Muscle of arm (tissue), 14 donors: ENCODE measurements at places on chromosomes 5 and 9.

- no peak for DNase-seq
These were observed 159.5 kb upstream of the SLC28A3 start for GRCh38 chr9:84499969-84500582.

DNA sequence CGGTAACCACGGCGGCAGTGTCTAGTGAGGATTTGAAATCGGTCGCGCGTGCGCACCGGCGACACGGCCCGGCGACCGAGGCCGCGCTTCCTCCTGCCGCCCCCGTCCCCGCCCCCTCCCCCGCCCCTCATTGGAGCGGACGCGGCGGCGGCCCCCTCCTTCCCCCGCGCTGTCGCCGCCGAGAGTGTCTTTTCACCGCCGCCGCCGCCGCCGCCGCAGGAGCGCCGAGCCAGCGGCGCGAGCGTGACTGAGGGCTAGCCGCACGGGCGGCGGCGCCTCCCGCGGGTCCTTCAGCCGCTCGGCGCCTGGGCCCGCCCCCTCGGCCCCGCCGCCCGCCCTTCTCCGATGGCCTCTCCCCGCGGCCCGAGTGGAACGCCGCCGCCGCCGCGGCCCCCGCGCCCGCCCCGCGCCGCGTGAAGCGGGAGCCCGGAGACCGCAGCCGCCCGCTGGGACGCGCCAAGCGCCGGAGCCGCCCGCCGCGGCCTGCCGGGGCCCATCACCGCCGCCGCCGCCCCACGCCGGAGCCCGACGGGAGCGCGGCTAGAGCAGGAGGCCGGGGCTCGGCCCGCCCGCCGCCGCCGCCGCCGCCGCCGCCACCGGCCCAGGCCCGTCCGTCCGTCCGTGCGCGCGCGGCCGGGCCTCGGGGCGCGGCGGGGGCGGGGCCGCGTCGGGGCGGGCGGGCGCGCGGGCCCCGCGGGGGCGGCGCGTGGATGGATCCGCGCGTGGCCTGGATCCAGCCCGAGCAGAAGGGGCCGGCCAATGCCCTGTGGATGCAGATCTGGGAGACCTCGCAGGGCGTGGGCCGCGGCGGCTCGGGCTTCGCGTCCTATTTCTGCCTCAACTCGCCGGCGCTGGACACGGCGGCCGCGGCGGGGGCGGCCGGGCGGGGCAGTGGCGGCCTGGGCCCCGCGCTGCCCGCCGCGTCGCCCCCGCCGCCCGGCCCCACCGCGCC lies at the start of gene TENT4A:
Gene TENT4A, plus strand, starts transcription at position 159 of the 952 bp plus-strand sequence. Its CDS starts 552 bp downstream, at position 711.
- no peak for DNase-seq

GRCh38 chr5:83837265-83837907 lies 116.7 kb upstream of the HAPLN1 start:
- DNase-seq, result no peak

DNA sequence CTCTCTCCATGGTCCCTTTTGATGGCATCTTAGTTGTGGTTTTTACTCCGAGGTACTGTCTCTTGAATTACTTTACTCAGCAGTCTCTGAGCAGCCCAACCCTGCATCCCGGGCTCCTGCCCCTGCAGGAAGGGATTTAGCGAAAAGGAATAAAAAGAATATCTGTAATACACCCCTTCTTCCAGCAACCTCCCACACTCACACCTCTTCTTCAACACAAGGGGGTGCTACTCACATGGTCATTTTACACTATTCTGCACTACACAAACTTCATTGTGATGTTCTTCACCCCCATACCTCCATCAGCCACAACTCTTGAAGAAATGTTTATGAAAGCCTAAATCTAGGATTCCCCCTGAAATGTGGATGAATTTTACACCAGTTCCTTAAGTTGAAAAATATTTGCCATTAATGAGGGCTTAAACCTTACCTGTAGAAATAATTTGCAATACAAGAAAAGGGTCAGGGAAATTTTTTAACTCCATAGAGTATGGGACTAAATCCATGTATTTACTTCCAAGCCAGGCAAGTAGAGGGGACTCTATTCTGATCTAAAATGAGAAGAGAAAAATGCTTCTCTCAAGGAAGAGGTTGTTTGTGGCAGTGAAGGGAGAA lies 26.0 kb downstream of the TPD52L3 start:
- DNase-seq, result peak; percentile 52

DNA sequence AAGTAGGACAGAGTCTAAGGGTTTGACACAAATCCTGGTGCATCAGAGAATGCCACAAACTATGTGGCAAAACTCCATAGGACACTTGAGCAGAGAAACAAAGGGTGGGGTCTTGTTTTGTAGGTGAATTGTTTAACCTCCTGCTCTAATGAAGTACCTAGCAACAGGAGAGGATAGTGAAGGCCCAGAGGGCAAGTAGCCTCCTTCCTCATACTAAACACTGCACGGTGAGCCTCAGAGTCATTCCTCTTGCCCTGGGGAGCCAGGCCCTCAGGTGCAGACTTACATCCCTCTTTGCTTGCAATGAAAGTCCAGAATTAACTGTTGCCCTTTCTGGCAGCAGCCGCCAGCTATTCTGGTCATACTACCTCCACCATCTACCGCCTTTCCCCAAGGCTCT lies 166.1 kb downstream of the DROSHA start:
- DNase-seq, result no peak

DNA sequence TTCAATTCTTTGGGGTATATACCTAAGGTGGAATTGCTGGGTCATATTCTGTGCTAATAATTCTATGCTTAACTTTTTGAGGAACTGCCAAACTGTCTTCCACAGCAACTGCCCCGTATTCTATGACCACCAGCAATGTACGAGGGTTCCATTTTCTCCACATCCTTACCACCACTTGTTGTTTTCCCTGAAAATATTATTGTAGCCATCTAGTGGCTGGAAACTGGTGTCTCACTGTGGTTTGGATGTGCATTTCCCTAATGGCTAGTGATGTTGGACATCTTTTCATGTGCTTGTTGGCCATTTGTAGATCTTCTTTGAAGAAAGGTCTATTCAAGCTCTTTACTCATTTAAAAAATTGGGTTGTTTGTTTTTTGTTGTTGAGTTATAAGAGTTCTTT lies 30.7 kb downstream of the MSX2 start:
- no peak for DNase-seq

DNA sequence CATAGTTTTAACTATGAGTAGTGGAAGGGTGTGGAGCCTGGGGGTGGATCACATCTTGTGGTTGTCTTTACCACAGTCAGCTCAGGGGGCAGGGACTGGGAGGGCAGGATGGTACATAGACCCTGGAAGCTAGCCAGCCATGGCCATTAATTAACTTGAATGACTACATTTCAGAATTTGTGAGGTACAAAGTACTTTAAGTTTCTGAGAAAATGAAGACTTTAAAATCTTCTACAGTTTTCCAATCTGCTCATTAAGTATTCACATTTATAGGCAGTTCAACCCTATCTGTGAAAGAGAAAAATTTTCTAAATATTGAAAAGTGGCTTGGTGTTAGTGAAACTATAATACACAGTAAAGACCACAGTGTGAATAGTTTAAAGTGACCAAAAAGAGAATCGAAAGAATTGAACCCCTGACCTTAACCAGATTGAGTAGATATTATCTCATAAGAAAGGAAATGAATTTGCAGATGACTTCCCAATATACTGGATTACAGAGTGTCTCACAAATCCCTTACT lies 234.2 kb upstream of the MEF2C start:
- no peak for DNase-seq

DNA sequence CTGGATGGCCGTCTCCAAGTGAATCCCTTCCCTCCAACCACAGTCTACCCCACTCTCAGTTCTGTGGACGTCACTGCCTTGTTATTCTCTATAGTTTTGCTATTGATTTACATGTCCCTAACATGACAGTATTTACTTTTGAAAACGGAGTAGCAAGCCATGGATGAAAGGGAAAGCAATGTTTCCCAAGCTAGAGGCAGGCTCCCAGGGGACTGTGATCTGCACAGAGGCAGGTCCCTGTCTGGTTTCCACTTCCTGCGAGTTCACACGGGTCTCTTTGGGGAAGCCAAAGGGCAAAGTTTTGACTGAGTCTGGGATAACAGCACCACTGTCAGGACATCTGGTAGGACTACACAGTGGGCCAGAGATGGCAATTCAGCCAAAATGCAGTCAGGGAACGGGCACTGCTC lies 12.7 kb downstream of the C9orf153 start:
- no peak for DNase-seq

- no peak for DNase-seq
These were observed 2244.0 kb upstream of the ACO1 start for GRCh38 chr9:30140407-30140806.

DNA sequence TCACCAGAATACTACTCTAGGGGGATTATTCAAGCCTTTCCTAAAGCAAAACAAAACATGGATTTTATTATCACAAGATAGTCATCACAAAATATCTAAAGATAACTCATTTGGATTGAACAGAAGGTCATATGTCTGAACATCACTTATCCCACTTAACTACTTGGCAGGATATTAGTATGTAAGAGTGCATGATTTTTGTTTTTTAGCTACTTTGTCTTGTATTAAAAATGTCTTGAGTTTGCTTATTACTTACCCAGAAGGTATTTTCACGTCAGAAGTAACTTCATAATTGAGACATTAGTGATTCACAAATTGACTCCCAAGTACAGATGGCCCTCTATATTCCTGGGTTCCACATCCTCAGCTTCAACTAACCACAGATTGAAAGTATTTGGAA lies 113.8 kb downstream of the TLE4 start:
- no peak for DNase-seq

GRCh38 chr5:132459031-132459982 lies 31.3 kb downstream of the IRF1 start:
- DNase-seq, result no peak

DNA sequence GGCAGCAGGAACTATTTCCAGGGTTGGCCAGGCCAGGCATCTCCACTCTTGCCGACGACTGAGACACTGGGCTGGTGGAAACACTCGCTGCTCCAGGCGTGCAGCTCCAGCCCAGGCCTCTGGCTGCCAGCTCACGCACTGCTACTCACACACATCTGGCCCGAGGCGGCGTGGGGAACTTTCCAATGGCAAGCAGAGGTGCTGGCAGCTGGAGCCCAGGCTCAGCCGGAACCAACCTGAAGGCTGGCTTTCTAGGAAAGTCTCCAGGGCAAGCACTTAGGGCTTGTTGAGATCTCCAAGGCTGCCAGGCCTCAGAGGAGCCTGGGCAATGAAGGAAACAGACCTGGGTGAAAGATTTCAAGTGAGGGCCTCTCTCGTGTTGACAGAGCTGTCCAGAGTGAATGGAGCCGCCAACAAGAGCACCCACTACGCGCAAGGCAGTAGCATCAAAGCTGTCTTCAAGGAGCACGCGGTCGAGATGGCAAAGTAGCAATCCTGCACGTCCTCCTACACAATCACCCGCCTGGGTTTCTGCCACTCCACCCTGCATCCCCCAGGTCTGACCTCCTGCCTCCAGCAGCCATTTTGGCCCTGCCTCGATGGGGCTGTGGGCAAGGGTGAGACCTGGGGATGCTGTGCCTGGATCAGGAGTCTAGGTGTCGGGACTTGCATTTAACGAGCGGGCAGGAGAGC lies 14.4 kb downstream of the SH3PXD2B start:
- DNase-seq, result peak; percentile 70

DNA sequence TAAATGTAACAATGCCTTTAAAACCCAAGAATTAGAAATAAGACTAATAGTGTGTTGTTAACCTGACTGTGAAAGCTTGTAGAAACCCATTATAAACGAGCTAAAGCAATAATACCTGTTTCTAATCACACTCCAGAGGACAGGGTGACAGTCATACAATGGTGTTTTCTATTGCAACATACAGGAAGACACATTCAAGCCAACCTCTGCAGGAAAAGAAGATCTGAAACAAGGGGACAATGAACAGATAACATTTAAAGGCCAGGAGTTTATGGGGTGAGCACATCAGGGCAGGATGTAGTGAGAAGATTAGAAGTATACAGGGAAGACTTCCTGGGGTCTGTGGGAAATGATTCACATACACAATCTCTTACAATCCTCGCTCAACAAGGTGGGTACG lies 13.8 kb downstream of the BARHL1 start:
- no peak for DNase-seq

DNA sequence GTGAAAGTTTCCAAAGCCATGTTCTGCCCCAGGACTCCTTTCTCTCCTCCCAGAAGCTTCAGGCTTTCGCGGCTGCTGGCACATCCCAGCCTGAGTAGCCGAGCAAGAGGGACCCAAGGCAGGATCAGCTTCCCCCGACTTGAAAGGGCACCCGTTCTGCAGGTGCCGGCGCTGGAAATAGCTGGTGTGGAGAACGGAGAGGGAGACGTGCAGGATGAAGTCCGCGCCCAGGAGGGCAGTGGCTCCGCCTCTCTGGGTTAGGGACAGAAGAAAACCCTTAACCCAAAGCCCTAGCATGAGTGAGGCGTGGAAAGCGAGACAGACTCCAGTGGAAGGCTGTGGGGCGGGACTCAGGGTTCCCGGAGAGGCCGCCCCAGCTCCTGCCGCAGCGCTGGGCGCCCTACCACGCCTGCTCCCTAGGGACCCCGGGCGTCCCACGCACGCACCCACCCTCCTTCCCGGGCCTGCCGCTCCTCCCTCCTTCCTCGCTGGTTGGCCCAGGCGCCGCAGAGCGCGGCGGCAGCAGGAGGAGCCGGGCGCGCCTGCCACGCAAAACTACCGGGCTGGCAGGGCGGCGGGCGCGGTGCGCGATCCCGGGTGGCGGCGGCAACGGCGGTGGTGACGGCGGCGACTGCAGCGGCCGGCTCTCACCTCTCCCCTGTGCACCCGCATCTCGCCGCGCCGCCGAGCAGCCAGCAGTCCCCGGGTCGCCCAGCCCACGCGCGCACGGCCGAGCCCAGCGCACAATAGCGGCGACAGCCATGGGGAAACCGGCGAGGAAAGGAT lies at the start of gene SLC1A1:
Gene SLC1A1, plus strand, starts transcription at position 550 of the 786 bp plus-strand sequence. Its CDS starts 212 bp downstream, at position 762.
- DNase-seq, result peak; percentile 28

- DNase-seq, result no peak
These were observed 18.3 kb downstream of the ACTL7B start for GRCh38 chr9:108837530-108837929.

DNA sequence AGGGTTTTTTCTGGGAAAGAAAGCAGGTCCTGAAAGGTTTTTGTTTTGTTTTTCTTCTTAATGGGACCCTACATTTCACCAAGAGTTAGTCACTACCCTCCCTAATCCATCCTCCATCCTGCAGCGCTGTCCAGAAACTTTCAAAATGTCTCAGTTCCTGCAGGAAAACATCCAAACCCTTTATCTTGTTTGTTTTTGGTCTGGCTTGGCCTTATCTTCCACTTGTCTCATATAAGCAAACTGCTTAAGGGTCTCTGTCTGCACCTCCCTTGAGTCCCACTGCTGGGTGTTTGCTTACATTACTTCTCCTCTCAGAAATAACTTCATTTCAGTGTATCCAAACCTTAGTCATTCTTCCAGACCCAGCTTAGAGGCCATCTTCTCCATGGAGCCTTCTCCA lies 11.0 kb upstream of the TRAF1 start:
- peak; percentile 26 for DNase-seq

DNA sequence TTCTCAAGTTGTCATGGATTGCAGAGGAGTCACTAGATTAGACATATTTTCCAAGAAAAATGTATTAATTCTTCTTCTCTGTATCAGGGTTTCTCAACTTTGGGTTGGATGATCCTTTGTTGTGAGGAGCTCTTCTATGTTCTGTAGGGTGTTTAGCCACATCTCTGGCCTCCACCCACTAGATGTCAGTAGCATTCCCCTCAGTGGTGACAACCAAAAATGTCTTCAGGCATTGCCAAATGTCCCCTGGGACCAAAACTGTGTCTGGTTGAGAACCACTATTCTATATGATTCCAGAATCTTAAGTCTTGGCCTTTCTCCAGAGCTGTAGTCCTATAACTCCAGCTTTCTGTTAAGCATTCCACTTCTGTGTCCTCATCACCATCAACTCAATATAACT lies 220.9 kb downstream of the KIAA0825 start:
- no peak for DNase-seq

- DNase-seq, result no peak
These were observed 162.4 kb upstream of the TUT7 start for GRCh38 chr9:86516564-86516963.
